AG10803 (cell line): ENCODE measurements at places on chromosomes 13 and 19.
A peak's percentile ranks its signal among the peaks of the same experiment; 100 is the strongest.

GRCh38 chr19:13920940-13921747 lies 15.1 kb downstream of the CC2D1A start:
- peak; percentile 57 for DNase-seq

- no peak for DNase-seq
These were observed 7.3 kb downstream of the ACOD1 start for GRCh38 chr13:76955661-76956060.

- DNase-seq: no peak
These were observed at the start of gene TMEM38A for GRCh38 chr19:16660763-16661479. TMEM38A (plus strand) TSS chr19:16661139; CDS start chr19:16661218, 79 bp downstream.

DNA sequence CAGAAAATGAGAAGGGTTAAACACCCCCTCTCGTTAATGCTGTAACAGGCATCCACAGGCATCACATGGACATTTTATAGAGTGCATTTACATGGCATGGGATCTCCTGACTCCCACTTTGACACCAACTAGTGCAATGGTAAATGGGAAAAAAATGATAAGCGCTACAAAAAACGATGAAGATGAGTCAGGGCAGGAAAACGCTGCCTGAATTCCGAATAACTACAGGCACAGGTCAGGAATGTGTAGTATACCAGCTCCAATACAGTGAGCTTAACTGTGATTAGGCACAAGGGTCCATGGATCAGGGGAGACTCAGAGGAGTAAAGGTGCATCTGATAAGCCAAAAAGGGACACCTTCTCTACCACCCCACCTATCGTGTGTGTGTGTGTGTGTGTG lies 223.6 kb downstream of the FOXO1 start:
- no peak for DNase-seq

DNA sequence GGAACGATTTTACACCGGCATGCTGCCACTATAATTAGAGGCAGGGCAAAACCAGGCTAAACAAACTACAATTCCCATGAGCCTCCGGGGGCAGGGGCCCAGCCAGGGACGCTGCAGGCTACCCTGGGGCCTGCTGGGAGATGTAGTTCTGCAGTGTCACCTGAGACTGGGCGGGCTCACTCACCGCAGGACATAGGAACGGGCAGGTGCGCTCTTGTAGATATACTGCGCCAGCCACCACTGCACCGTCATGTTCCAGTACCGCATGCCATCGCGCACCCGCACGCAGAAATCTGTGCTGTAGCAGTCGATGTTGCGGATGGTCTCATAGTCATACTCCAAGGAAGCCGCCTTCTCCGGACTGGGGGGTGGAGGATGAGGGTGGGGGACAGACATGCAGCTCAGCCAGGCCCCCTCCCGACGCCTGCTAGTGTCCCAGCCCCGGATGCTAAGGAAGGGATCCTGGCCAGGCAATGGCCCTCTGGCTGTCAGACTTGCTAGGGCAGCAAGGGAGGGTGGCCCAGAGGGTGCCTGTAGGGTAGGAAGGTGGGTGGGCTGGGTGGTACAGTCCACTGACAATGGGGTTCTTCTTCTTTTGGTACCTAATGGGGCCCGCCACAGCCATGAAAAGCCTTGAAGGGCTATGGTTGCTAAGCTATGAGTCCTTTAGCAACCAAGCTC lies 5.8 kb upstream of the TMC4 start:
- DNase-seq: no peak
